ENCODE measurements at places on chromosomes 7 and 10.

DNA sequence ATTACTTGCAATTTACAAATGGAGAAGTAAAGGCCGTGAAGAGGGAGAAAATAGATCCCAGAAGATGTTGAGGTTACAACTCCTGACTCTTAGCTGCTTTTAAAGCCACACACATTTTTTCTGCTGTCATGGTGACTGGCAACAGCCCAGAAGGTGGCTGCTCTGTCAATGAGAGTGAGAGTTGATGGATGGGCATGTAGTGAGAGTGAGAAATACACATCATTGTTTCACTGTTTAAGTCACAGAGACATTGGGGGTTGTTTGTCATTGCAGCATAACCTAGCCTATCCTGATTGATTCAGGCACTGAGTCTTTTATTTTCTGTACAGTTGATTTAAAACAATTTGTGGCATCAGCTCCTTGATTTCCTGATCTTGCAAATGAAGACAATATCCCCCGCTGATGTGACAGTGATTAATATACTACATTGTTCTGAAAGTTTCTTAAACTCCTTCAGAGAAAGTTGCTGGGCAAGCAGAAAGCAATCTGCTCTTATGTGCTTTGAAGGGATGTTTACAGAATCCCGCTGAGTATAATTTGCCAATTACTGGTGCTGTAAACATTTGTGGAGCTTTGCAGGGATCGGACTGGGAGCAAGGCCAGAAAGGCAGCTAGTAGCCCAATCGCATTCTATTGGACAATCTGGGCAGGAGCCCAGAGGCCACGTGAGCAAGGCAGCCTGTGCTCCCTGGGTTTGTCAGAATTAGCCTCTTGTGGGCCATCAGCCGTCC lies 229.6 kb downstream of the PRPF18 start:
- peak; percentile 89 for DNase-seq

GRCh38 chr10:103542764-103543616 lies 49.5 kb downstream of the NEURL1 start:
- no peak for DNase-seq

GRCh38 chr10:30704026-30704600 lies 74.6 kb upstream of the LYZL2 start:
- DNase-seq: no peak

GRCh38 chr10:46236546-46236887 lies 50.3 kb upstream of the ANTXRL start:
- peak; percentile 37 for DNase-seq

- no peak for DNase-seq
Observed at GRCh38 chr7:41261080-41261479, 441.8 kb downstream of the INHBA start.

- no peak for DNase-seq
Observed at GRCh38 chr10:23693501-23693901, 254.6 kb downstream of the OTUD1 start.
